ENCODE measurements at places on chromosomes 6 and 20. TPM values are rescaled to one million over a fixed set of nuclear protein-coding genes. Genes with fewer than 3 reads are reported as not detected.

The GSTA4 gene
- 3.8 TPM for total RNA-seq

The ENPP5 gene
- total RNA-seq: 1.4 TPM

The TOX2 gene
- total RNA-seq: 7.1 TPM

The NKAIN4 gene
- not detected for total RNA-seq

The SLC17A3 gene
- 0.64 TPM for total RNA-seq

The PTCHD4 gene
- not detected for total RNA-seq

The SCRT2 gene
- not detected for total RNA-seq

The OLIG3 gene
- total RNA-seq: not detected

The SUMO4 gene
- total RNA-seq: 5.3 TPM

GRCh38 chr20:17614812-17615644 is 45.2 kb downstream of the DSTN start:
- no peak for DNase-seq
- no peak overlapping the region for H3K27ac ChIP-seq
- H3K4me1 ChIP-seq: peaks cover 30% of the 10 kb centered on the region

DNA sequence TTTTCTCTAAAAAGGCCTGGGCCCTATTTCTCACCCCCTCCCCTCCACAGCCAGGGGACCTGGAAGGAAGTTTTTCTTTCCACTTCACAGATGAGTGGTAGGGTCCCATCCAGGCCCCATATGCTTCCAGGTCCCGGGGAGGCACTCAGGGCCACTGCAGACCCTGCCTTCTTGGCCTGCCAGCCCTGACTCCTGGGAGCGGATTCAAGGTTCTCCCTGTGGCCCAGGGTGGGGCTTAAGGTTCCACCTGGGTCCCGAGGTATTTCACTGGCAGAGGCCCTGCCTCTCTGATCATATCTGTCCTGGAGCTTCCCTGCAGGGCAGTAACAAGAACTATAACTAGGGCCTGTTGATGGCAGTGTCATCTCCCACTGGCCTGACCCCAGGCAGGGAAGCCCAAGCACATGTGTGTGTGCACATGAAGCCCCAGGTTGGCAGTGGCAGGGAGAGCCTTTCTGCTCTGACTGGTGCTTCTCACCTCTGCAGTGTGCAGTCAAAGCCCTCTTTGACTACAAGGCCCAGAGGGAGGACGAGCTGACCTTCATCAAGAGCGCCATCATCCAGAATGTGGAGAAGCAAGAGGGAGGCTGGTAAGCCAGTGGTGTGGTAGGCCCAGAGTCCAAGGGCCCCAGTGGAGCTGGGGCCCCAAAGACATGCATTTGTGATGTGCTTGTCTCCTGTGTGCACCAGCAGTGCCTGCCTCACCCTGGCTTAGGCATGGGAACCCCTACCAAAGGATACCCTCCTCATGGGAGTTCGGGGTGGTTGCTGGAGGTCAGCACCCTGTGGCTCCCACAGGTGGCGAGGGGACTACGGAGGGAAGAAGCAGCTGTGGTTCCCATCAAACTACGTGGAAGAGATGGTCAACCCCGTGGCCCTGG is 31.2 kb downstream of the PLCG1 start:
- peaks cover 98% of the 10 kb centered on the region for H3K36me3 ChIP-seq
- no peaks in the 10 kb centered on the region for H3K4me1 ChIP-seq
- H3K27me3 ChIP-seq: no peaks in the 10 kb centered on the region
- DNase-seq: no peak

DNA sequence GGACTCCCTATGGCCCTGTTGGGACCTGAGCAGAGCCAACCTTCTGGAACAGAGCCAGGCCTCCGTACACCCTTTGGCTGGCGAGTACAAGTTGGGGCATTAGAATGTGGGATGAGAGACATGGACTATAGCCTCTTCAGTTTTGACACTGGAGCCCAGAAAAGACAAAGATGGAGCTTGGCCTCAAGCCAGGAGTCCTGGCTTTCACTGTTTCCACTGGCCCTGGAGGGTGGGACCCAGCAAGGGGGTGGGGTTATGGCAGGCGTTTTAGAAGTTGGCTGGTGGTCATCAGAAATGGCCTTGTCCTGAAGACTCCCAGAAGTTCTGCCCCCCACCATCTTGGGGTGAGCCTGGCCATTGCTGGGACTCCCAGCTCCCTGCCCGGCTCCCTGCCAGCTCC is 21.8 kb downstream of the ITPR3 start:
- no peaks in the 10 kb centered on the region for H3K36me3 ChIP-seq
- no peak for DNase-seq
- H3K27ac ChIP-seq: no peak overlapping the region
- H3K4me1 ChIP-seq: no peaks in the 10 kb centered on the region

- no peak for DNase-seq
- H3K27me3 ChIP-seq: no peaks in the 10 kb centered on the region
- no peak overlapping the region for H3K4me3 ChIP-seq
- H3K36me3 ChIP-seq: no peaks in the 10 kb centered on the region
- H3K4me1 ChIP-seq: no peaks in the 10 kb centered on the region
Measured at GRCh38 chr6:69665437-69665836, 131.4 kb downstream of the LMBRD1 start.

DNA sequence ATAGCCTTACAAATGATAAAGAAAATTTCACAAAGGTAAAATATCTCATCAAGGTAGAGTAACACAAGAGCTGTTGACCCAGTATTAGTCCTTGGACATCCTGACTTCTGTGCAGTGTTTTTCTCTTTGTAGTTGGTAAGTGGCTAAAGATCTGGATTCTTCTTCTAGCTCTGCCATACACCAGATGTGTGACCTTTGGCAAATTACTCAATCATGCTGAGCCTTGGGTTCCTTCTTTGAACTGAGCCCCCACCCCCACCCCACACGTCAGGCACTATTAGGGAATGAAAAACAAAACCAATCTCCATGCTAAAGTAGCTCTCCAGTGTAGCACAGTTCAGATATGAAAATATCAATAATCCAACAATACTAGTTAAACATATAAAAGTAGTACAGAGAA is 15.1 kb upstream of the TRIM39 start:
- no peaks in the 10 kb centered on the region for H3K36me3 ChIP-seq
- no peak overlapping the region for H3K4me3 ChIP-seq
- H3K4me1 ChIP-seq: no peaks in the 10 kb centered on the region
- DNase-seq: no peak

DNA sequence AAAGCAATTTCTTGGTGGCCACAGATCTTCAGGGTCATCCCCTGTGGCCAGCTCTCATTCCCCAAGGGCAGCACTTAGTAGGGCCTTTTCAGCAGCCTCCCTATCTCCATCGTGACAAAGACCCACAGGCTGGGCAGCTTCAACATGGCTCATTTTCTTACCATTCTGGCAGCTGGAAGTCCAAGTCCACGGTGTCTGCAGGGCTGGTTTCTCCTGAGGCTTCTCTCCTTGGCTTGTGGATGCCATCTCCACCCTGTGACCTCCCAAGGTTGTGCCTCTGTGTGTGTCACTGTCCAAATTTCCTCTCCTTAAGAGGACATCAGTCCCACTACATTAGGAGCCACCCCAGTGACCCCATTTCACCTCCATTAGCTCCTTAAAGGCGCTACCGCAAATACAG is 161.7 kb downstream of the CDH4 start:
- H3K27me3 ChIP-seq: no peaks in the 10 kb centered on the region
- no peaks in the 10 kb centered on the region for H3K4me1 ChIP-seq
- no peak overlapping the region for H3K27ac ChIP-seq

DNA sequence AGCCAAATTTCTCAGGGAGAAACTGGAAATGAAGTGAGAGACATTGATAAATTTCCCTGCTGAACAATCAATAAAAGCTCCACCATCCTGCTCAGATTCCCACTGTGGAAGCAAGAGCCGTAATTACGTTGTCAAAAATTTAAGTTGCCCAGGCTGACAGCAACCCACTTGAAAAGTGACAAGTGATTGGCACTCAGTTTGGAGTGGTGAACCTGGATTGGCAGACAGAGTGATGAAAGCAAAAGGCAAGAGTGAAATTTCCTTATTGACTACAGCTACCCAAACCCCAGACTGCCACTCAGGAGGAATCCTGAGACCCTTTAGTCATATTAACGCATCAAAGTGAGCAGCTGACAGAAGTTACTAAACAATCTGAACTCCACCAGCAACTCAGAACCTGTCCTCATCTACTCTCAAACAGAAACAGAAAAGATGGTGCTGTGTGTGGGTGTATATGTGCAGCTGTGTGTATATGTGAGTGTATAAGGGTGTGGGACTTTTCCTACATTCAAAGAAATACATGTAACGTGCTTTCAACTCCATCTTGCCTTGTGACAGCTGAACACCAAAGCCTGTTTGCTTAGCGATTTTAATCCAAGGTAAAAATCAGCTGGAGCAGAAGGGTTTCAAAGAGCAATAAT is 157.4 kb downstream of the PKHD1 start:
- H3K4me3 ChIP-seq: no peak overlapping the region
- H3K27ac ChIP-seq: no peak overlapping the region
- H3K27me3 ChIP-seq: no peaks in the 10 kb centered on the region

- H3K4me3 ChIP-seq: no peak overlapping the region
- DNase-seq: no peak
- H3K27me3 ChIP-seq: no peaks in the 10 kb centered on the region
- H3K27ac ChIP-seq: no peak overlapping the region
- no peaks in the 10 kb centered on the region for H3K36me3 ChIP-seq
Measured at GRCh38 chr20:48273843-48274242, 488.6 kb upstream of the SULF2 start.

GRCh38 chr6:163397326-163397725 is 17.2 kb upstream of the QKI start:
- H3K4me3 ChIP-seq: no peak overlapping the region
- DNase-seq: no peak
- no peak overlapping the region for H3K27ac ChIP-seq
- H3K36me3 ChIP-seq: no peaks in the 10 kb centered on the region
- H3K4me1 ChIP-seq: no peaks in the 10 kb centered on the region
- H3K27me3 ChIP-seq: no peaks in the 10 kb centered on the region

DNA sequence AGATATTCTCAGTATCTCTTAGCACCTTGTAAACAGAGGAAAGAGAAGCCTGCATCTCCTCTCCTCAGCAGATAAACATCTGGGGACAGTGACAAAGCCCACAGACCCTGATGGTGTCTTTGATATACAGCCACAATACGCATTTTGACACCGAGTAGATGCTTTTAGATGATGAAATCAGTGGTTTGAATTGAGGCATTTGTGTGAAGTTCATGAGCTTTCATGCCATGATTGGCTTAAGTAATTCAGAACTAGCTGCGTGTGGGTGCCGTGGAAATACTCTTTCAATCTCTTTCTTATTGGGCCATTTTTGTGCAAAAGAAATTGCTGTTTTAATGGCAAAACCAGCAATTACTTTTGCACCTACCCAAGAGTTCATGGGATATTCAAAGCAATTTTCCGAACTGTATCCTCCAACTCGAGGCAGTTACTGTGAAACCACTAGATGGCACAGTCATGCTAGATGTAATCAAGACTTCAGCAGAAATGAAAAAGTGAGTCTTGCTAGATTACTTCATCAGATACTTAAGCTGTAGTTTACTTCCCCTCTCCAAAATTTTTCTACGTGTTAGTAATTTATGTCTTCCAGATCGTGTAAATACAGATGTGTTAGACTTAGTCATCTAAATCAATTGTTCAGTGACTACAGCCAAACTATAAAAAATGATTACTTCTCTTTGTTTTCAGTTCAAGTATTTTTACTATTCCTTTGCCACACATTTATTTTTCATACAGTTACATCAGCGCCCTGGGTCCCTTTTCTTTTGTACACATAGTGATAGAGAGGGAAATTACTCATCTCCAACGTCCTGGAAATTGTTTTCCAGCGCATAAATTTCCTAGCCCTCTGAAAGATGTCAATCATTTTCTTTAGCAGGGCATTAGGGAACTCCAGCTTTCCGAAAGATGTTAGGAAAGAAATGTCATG is 49.4 kb downstream of the IYD start:
- no peak overlapping the region for H3K27ac ChIP-seq
- DNase-seq: no peak
- H3K36me3 ChIP-seq: no peaks in the 10 kb centered on the region
- H3K4me1 ChIP-seq: no peaks in the 10 kb centered on the region

GRCh38 chr6:35051396-35051795 is 89.7 kb downstream of the TCP11 start:
- H3K4me1 ChIP-seq: peaks cover 18% of the 10 kb centered on the region
- H3K27me3 ChIP-seq: no peaks in the 10 kb centered on the region

GRCh38 chr6:126302191-126302590 is 37.7 kb upstream of the CENPW start:
- H3K27me3 ChIP-seq: no peaks in the 10 kb centered on the region
- H3K27ac ChIP-seq: no peak overlapping the region
- no peak overlapping the region for H3K4me3 ChIP-seq

DNA sequence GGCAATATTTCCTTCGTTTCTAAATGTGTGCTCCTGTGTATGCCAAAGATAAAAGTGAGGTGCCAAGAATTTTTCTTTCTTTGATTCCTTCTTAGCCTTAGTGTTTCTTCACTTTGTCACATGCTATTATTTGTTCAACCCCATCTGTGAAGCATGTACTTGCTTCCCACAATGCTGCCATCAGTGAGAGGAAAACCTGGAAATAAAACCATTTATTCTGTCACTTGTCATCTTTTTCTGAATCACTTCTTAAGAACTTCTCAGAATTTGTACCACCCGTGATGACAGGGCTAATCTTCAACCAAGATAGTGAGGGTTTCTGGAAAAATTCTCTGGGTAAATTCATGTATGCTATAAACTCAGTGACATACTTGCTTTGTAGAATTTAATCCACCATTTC is 450.1 kb downstream of the COL12A1 start:
- H3K27ac ChIP-seq: no peak overlapping the region
- no peak for DNase-seq
- H3K4me1 ChIP-seq: no peaks in the 10 kb centered on the region
- no peaks in the 10 kb centered on the region for H3K27me3 ChIP-seq
- H3K4me3 ChIP-seq: no peak overlapping the region
- H3K36me3 ChIP-seq: no peaks in the 10 kb centered on the region

- no peak for DNase-seq
- H3K36me3 ChIP-seq: no peaks in the 10 kb centered on the region
- no peaks in the 10 kb centered on the region for H3K27me3 ChIP-seq
- H3K4me3 ChIP-seq: no peak overlapping the region
- H3K27ac ChIP-seq: no peak overlapping the region
- no peaks in the 10 kb centered on the region for H3K4me1 ChIP-seq
Measured at GRCh38 chr6:139917951-139918630, 543.6 kb upstream of the CITED2 start.
